ENCODE measurements at places on chromosomes 6 and 20. TPM values are rescaled to one million over a fixed set of nuclear protein-coding genes. Genes with fewer than 3 reads are reported as not detected.

Gene MOCS1
- 29.3 TPM for total RNA-seq

Gene PRDM13
- not detected for total RNA-seq

Gene LIN28B
- total RNA-seq, result not detected

Gene CASS4
- total RNA-seq, result 40.2 TPM

Gene CAGE1
- not detected for total RNA-seq
